ENCODE measurements at places on chromosomes 4 and X. TPM values are rescaled to one million over a fixed set of nuclear protein-coding genes. Genes with fewer than 3 reads are reported as not detected.
A peak's percentile ranks its signal among the peaks of the same experiment; 100 is the strongest.

DNA sequence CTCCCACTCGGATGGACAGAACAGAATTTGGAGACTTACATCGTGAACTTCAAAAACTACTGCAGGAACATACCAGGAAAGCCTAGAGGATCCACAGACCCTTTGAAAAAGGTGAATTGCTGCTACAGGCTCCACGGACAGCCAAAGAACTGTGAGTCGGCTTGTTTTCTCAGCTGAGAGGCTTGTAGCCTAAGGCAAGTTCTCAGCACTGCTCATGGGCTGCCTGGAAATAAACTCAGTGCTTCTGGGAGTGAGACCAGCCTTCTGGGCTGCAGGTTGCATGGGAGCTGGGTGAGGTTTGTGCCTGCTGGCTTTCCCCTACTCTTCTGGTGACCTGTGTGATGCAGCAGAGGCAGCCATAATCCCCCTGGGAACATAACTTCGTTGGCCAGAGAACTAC is 1397.6 kb downstream of the FAM133A start:
- no peak for DNase-seq

DNA sequence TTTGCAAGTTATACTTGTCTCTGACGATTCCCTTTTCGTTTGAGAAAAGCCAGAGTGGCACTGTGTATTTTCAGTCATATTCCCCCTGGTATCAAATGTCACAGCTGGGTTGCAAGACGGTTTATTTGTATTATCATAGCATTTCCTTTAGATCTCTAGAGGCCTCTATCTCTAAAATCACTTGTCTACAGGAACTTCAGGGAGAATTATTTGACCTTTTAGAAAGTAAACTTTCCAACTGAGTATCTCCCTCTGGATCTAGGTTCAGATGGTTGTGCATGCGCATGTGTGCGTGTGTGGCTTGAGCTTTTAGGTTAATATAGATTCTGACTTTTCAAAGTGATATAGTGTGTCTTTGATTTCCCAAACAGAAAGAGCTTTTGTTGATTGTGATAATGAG is 15.1 kb upstream of the TAB3 start:
- no peak for DNase-seq

DNA sequence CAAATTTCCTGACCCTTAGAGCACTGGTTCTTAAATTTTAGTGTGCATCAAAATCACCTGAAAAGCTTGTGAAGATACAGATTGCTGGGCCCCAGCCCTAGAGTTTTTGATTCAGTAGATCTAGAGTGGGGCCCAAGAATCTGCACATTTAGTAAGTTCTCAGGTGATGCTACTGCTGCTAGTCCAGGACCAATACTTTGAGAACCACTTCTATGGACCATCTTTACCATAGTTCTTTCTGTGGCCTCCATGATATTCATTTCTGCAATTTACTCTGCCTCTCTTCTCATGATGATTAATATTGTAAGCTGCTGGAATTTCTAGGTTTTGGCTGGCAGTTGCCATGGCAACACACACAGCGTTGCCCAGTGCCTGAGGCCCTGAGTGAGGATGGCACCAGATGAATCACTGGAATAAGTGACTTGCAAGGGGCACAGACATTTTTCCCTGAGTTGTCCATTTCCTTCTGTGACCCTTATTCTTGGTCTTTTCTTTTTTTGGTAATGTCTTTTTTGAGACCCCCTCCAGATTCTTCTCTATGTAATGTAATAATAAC is 83.6 kb downstream of the PPP1R2C start:
- DNase-seq = no peak

- DNase-seq = no peak
Measured at GRCh38 chr4:153513596-153513995, 47.4 kb downstream of the TMEM131L start.

- DNase-seq = peak; percentile 27
Measured at GRCh38 chrX:20116577-20117240, at the start of gene MAP7D2. MAP7D2 (minus strand) TSS chrX:20116907; CDS start chrX:20116879, 28 bp downstream.

- DNase-seq = no peak
Measured at GRCh38 chr4:155526452-155527169, 140.0 kb upstream of the GUCY1A1 start.

DNA sequence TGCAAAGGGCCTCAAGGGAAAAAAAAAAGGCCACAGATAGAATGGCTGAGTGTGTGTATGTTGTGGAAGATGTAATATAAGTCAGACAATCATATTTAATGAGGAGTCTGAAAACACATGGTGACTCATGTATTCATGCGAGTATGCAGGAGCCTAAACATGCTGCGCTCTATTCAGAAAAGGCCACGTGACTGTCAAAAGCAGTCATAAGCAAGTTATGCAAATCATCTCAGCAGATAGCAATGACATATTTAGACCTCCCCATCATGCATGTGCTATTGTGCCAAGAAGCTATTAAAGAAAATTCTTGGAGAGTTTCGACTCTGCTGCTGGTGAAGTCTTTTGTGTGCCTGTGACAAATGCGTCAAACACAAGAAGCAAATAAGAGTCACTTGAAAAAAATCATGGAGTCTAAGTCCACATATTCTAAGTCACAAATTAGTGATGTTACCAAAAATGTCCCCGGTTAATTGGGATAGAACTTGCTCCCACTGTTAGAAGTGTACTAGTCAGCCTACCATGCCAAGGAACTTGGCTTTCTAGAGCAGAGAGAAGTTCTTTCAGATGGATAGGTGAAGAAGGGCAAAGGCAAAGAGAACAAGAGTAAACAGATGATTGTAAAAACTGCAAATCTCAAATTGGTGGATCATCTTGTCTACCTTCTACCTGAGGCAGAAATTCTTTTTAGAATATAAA is 5.0 kb downstream of the LNX1 start:
- no peak for DNase-seq

DNA sequence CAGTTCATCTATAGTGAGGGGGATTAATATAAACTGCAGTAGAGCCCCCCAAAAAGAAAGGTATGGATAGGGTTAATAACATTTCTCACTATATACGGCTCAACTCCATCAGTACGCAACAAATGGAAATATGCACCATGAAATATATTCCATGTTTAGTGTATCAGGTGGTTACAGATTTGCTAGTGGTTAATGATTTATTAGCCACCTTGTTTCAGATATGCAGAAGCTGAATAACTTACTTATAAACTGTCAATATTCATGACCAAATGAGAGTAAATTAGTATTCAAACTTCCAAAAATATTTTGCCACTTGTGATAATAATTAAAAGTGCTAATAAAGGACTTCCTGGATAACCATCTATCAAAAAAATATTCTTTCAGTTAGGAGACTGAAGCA is 14.8 kb downstream of the AMTN start:
- DNase-seq = no peak

GRCh38 chrX:19578956-19579355 is 63.6 kb upstream of the MAP3K15 start:
- no peak for DNase-seq

- DNase-seq = no peak
Measured at GRCh38 chrX:43423876-43424275, 232.2 kb upstream of the MAOA start.

DNA sequence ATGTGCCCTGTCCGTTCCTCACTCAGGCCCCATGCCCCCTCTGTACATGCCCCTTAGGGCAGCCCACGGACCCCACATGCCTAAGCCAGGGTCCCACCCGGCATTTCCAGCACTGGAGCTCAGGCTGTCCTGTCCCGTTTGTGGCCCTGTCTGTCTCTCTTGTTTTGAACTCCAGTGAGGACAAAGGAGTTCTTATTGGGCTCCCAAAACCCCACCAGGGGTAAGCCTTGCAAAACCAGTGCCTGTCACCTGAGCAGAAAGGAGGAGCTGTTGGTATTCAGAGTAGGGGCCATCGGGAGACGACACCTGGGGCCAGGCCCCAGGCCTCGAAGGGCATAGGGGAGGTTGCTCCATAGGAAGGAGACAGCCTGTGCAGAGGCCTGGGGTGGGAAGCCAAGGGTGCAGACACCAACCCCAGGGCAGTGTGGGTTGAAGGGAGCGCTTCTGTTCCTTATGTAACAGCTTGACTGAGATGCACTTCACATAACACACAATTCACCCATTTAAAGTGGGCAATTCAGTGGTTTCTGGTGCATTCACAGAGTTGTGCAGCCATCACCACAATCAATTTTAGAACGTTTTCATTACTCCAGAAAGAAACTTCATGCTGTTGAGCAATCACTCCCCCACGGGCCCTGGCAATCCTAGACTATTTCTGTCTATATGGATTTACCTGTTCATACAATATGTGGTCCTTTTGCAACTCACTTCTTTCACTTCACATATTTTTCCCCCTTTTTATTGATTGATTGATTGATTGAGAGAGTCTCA is 31.7 kb downstream of the MAN2B2 start:
- no peak for DNase-seq

- DNase-seq = no peak
Measured at GRCh38 chrX:154539077-154539476, 7.6 kb downstream of the G6PD start.

DNA sequence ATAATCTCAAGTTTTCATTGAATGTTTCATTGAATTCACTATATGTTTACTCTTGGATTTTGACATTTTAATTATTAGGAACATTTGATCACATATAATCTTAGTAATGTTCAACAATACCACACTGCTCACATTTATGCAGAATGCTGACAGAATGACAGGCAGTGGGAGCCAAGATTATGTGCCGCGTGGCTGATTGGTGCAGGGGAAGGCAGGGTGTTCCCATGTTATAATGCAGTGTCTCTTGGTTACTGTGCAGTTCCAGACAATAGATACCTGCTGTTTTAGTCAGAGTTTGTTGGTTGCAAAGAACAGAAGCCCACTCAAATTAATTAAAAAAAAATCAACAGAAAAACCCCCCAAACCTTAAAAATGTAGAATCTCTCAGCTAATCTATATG is 33.0 kb downstream of the FHIP1A start:
- DNase-seq = no peak

DNA sequence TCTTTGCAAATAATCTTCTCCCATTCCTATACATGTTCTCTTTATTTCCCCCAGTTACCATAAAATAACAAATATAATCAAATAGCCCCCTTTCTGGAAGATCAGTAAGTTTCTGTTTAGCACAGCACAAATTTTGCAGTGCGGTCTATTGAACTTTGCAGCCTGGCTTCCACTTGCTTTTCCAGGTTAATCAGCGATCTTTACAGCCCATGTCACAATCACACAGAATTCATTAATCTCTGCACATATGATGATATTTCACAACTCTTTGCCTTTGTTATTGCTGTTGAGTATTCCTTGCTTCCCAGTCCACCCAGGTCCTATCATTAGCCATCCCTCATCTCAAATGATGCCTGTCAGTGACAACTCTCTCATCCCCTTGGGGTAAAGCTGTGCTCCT is 2358.0 kb downstream of the PCDH7 start:
- DNase-seq = no peak

GRCh38 chr4:76799140-76799539 is 98.8 kb downstream of the SOWAHB start:
- no peak for DNase-seq

- DNase-seq = no peak
Measured at GRCh38 chrX:72381439-72382201, 75.9 kb upstream of the CITED1 start.

DNA sequence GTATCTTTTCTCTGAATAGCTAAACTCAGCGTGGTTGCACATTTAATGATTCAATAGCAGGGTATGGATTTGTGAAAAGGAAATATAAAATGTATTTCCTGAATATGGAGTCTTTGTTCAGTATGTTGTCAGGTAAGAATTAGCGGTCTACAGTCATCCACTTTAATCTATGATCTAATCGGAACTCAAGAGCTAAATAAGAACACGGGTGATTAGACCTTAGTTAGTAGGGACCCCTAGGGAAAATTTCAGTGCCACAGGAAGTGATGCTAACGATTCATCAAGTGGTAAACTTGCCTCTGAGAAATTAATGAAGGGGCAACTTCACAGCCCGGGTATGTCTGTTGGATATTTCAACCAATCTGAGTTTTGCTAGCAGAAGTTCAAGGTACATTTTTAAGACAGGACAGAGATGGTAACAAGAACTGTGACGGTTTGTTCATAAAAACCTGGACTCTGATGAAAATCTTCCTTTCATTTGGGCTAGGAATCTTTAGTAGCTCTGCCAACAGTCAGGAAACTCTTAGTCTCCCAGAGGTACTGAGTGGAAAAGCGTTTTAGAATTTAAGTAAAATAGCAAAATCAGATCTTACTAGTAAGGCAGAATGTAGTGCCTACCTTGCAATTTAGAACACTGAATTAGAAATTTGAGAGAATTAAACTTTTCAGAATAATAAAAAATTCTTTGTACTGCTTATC is 47.1 kb downstream of the PCDH7 start:
- no peak for DNase-seq

GRCh38 chr4:161444626-161445025 is 719.2 kb downstream of the FSTL5 start:
- no peak for DNase-seq

DNA sequence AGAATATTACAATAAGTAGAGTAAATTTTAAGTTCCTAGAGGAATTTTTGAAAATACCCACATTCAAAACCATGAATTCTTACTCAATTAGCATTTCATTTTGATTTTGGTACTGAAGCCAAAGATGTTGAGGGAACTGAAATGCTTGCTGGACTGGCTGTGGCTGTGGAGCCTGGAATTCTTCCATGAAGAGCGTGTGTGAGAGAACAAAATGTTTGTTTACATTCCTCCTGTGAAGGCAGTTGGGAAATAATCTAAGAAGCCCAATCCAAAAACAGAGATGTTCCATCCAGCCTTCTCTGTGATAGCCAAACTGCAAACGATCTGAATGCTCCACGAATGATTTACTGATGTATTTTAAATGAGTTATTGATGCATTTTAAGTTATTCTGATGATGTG is 3.8 kb upstream of the ADH1B start:
- no peak for DNase-seq

DNA sequence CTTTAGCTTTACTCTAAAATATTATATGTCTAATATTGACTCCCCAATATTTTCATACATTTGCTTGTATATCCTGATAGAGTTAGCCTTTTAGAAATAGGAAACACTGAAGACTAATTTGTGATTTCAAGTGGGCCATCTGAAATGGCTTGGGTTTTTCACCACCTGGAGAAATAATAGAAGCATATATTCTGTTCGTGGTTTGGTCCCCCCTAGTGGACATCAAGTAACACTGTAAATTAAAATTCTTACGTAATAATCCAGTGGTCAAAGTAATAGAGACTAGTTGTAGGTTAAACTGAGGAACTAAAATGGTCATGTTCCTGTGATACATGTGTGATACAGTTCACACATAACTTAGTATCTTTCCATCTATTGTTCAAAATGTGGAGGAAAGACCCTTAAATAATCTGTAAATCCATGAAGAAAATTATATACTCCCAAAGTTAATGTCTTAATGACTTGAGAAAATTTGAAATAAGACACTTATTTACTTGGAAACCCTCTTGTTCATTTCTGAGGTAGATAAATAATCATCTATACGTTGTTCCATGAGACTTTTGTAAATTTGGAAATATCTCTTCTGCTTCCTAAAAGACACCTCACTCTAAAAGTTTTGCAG is 79.8 kb upstream of the SMARCAD1 start:
- DNase-seq = no peak

The FHIP1A gene
- 0.45 TPM for total RNA-seq

The MAGEA11 gene
- total RNA-seq = not detected

The TRMT10A gene
- 5.5 TPM for total RNA-seq

The CXCR3 gene
- 105 TPM for total RNA-seq

The KIT gene
- total RNA-seq = 0.64 TPM

The FAM47E gene
- total RNA-seq = not detected

The ADH1A gene
- not detected for total RNA-seq

The CT55 gene
- total RNA-seq = not detected

Measured in activated naive CD8-positive, alpha-beta T cell treated with anti-CD3 and anti-CD28 coated beads, Interleukin-2, amount 10 ng/mL, durations not matched to agents 7 days and 5 days (primary cell).